ENCODE measurements at places on chromosomes 7 and 10.

DNA sequence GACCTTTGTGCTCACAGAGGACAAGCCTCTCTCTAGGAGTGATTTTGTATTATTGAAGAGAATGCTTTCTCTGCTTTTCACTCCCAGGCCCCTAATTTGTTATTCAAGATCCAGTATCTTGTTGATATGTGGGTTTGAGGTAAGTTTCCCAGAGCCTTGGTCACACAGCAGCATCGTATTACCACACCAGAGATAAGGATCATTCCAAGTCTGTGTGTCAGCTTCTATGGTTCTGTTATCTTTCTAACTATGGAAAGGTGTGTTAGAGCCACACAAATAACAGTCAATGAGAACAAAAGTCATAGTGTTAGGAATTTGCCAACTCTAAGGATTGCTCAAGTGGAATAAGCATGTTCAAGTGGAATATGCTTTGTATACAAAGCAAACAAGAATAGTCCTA, 1208.3 kb downstream of the GATA3 start:
- DNase-seq = no peak

DNA sequence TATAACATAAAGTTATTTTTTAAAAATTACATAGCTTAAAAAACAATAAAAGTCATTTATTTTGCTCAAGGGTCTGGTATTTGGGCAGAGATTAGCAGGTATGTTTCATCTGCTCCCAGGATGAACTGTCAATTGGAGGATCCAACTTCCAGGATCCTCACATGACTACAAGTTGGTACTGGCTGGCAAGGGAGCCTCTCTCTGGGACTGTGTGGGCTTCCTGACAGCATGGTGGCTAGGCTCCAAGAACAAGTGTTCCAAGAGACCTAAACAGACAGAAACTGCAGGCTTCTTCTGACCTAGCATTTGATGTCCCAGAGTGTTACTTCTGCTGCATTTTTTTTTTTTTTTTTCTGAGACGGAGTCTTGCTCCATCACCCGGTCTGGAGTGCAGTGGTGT, 107.2 kb downstream of the AVL9 start:
- DNase-seq = no peak

- DNase-seq = no peak
Measured at GRCh38 chr7:102810916-102811315, 62.1 kb downstream of the FAM185A start.

- no peak for DNase-seq
Measured at GRCh38 chr10:131731780-131732630, 168.8 kb upstream of the PPP2R2D start.

DNA sequence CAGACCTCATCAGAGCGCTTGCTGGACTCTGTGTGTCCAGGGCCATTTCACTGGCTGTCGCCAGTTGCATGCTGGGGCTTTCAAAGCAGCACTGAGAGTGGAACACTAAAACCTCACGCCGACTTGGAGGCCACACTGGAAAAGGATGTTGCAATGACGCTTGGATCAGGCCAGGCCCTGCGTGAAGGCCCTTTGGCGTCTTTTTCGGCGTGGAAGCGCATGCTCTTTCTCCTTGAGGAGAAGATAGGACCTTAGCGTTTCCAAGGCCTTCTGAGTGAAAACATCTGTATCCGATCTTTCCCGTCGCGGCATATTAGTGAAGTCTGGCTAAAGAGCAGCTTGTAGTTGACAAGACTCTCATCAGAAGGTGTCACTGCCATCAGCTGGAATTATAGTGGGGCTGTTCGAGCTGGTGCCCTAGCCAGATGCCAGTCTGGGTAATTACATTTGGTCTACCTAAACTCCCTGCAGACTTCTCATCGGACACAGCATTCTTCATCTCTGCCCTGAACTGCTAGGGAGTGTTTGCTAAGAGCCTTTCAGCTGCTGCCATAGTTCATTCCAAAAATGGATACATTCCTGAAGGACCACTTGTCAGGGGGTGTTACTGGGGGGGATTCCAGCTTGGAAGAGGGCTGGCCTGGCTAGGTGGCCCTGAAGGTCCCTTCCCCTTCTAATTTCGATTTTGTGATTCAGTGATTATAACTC, 167.7 kb upstream of the TCF7L2 start:
- DNase-seq = no peak

All from naive thymus-derived CD8-positive, alpha-beta T cell (primary cell).